ENCODE measurements at places on chromosomes 7 and 10.

- peak; percentile 3 for DNase-seq
Measured at GRCh38 chr10:66627156-66627555, 298.7 kb upstream of the LRRTM3 start.

DNA sequence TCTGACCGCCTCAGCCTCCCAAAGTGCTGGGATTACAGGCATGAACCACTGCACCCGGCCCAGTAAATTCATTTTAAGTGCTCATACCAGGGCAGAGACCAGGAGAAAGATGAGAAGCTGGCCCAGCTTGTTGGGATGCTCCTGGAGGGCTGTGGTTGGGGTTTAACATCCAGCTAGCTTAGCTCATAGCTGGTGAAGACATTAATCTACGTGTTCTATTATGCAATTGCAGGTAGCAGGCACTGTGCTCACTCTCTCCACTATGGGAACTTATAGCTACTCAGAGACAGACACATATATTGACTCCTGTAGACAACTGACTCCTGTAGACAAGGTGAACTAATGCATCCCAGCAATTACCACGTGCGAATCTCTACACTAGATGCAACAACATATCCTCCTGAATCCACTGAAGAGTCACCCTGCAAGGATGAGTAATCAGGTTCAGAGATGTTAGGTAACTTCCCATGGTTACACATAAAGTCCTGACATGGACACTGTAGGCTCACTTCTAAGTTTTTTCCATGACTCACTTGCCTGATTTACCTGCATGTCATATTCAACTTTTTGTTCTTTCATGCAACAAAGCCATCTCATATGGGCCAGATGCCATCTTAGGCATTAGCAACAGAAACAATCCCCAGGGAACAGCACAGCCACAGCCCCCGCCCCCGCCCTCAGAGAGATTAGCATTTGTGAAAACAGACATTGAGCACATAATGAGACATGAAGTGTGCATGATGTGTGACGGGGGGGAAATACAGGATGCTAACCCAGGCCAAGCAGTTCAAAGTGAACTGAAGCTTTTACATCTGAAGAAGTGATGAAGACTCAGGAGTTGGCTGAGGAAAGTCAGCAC lies 37.2 kb downstream of the ERLIN1 start:
- no peak for DNase-seq

DNA sequence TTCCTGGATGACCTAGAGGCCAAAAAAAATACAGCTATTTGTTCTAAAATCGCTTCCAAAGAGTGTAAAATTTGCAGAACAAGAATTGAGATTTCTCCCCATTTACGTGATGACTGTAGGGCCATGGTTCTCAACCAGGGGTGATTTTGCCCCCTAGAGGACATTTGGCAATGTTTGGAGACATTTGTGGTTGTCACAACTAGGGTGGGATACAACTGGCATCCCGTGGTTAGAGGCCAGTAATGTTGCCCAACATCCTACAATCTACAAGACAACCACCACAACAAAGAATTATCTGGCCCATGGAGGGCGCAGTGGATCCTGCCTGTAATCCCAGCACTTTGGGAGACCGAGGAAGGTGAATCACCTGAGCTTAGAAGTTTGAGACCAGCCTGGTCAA lies 22.8 kb upstream of the MALSU1 start:
- DNase-seq: no peak

- no peak for DNase-seq
Measured at GRCh38 chr7:25911738-25912607, 240.0 kb upstream of the NFE2L3 start.

DNA sequence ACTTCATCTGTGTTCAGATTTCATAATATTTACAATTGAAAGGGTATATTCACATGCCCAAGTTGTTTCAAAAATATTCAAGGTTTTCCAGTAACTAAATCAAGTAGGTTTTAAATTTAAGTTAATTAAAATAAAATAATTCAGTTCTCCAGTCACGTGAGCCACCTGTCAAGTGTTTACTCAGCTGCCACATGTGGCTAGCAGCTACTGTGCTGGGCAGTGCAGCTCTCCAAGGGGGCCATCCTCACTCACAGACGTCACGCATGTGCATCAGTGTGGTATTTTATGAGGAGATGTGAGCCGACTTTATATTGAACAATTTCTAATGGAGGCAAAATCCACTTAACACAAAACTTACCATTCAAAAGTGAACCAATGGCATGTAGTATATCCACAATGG lies 69.7 kb upstream of the CAMK2B start:
- no peak for DNase-seq

GRCh38 chr7:107404740-107405537 lies 64.9 kb upstream of the GPR22 start:
- DNase-seq: no peak

Data from foreskin melanocyte (primary cell).